ENCODE measurements at places on chromosomes 4 and X.

DNA sequence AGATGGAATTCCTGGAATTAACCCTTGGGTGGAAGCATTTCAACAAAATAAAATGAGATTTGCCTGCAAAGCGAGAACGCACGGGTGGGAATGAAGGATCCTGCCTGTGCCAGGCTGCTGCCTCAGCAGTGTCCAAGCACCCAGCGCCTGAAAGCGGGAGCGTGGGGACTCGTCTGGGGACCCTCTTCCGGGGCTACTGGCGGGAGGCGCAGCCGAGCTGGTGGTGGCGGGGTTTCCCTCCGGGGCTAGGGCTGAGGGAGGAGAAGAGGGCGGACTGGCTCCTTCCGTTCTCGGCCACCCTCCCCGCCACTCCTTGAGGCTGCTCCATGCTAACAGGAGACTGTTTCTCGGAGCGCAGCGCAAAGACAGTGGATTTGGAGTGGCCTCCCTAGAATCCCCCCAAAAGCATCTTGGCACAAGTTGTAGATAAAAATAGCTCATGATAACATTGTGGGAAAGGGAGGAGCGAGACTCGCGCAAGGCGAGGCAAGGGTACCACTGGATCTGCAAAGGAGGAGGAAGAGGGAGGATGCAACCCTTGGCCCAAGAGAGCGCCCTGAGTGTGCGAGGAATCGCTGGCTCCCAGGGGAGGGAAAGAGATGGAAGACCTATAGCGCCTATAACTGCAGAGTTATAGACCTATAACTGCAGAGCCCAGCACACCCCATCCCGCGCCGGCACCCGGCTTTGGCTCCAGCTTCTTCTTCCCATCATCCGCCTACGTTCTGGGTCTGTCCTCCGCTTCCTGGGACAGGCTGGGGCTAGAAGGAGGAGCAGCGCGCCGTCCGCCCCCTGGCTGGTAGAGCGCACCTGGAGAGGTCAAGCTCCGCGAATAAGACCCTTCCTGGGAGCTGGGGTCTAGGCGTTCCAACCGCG is 1.3 kb downstream of the HS3ST1 start:
- no peak for DNase-seq

DNA sequence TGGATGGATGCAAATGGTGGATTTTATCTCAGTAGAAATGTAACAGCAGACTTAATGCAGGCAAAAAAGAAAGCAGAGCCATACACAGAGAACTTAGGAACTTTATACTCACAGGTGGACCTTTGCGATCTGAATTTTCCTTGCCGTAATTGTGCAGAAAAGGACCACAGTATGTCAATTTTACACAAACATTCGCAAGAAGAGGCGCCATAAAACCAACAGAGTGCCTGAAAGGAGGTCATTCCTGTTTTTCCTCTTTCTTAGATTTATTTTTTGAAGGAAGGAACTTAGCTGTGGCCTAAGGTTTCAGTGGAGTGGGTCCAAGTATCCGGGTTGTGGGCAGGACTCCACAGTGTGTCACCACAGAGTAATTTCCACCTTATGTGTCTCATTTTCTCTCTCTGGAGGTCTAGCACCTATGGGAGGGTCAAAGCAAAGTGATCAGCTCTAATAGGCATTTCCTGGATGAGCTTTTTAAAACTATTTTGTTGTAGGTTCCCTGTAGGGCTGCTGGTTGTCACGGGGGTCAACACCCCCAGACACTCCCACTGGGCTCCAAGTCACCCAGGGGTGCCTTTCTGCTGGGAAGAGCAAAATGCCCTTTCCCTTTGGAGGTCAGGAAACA is 24.7 kb upstream of the PBDC1 start:
- no peak for DNase-seq

GRCh38 chr4:125590158-125590557 is 275.4 kb downstream of the FAT4 start:
- no peak for DNase-seq

DNA sequence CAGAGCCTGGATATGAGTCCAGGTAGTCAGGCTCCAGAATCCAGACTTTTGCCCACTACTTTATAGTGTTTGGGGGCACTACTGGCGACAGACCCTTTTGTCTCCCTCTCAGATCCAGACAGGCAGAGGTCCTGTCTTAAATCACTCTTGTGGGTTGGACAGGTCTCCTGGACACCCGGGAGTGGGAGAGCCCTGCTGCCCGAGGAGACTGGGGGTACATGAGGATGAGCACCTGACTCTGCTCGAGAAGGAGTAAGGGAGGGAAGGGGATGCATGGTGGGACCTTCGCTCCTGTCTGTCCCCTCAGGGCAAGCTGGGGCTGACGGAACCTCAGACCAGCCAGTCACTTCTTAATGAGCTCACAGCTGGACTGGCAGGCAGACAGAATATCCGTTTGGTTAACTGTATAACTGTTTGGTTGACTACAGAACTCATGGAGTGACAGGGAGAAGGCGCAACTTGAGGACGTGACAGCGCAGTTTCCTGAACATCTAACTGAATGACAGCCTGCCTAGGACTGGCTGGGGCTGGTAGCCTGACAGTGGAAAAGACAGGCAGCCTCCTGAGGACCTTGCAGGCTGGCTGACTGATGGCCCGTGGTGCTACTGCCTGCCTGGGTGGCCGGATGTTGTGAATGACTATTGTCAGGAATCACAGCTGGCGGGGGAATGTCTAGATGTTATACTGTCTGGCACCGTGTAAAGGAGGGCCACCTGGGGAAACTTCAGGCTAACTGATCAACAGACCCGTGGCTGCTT is 1.6 kb upstream of the SUV39H1 start:
- no peak for DNase-seq

DNA sequence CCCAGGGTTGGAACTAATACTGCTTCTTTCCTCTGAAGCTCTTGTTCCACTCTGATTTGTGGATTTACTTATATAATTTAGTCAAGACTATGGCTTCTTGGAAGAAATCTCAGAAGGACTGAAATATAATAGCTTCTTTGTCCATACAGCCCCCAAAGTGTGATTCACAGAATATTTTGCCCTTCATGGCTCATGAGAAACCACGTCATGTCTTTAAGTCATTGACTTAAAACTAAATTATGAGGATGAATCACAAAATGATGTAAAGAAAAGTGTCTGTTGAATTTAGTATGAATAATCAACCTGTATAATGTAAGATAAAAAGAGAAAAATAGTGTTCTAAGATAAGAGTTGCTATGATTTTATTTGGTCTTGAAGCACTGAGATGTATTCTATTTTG is 43.3 kb upstream of the AGA start:
- DNase-seq: no peak

DNA sequence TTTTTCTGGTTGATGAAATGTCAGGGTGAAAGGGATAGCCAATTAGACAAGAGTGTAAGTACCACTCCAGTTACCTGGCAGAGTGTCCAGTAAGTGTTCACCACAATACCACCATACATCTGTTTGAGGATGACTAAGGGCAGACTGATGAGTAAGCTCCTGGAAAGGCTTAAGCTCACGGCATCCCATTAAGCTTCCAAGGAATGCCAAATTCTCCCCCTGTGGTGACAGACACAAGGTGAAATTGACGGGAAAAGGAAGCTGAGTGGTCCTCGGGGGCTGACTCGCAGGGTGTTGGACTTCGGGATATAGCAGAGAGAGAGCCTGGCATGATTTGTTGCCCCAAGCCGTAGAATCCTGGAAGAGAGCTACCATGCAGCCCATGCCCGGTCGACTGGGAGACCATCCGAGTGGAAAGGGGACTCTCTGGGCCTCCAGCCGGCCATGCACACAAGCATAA is 7.6 kb upstream of the BST1 start:
- DNase-seq: no peak

- no peak for DNase-seq
These were observed 370.4 kb downstream of the INPP4B start for GRCh38 chr4:142475663-142476062.

GRCh38 chr4:65337371-65337770 is 332.9 kb downstream of the EPHA5 start:
- DNase-seq: no peak

DNA sequence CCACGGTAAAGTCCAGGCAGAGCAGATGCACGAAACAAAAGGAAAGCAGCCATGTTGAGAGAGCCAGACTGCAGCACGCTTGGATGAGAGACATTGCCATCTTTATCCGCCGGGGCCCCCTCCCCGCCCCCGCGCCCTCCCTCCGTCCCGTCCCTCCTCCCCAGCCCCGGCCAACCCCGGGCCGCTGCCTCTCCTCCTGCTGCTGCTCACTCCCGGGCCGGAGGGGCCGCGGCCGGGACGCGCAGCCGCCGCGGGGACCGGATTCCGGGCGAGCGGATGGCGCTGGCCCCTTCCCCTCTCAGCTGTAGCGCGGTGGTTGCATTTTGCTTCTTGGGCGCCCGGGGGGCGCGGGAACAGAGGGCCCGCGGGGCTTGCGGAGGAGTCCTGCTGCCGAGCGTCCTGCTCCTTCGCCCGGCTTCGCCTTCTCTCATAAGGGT is 542 bp downstream of the RNF150 start:
- DNase-seq: no peak

GRCh38 chrX:123425904-123426303 is 241.8 kb downstream of the GRIA3 start:
- no peak for DNase-seq

DNA sequence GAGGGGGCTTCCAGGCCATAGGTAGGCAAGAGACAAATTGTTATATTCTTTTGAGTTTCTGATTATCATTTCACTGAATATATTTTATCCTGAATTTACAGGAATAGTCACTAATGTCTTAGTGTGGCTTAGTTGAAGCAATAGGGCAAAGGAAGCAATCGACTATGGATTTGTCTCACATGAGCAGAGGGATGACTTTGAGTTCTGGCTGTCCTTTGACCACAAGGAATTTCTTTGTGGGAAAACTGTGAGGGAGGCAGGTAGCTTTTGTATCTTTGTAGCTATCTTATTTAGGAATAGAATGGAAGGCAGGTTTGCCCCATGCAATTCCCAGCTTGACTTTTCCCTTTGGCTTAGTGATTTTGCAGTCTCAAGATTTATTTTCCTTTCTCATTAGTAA is 207.3 kb upstream of the ANXA10 start:
- no peak for DNase-seq

- DNase-seq: no peak
These were observed 233.9 kb downstream of the RPA4 start for GRCh38 chrX:97117572-97117971.

GRCh38 chr4:128686810-128687209 is 122.7 kb upstream of the JADE1 start:
- DNase-seq: no peak

GRCh38 chrX:118038614-118039365 is 77.8 kb downstream of the KLHL13 start:
- DNase-seq: no peak

GRCh38 chr4:153209410-153209809 is 5.2 kb downstream of the TRIM2 start:
- DNase-seq: no peak

- DNase-seq: no peak
These were observed 159.6 kb downstream of the TET2 start for GRCh38 chr4:105306158-105306781.

- no peak for DNase-seq
These were observed 274.3 kb upstream of the IL1RAPL1 start for GRCh38 chrX:28312965-28313364.

GRCh38 chrX:57453901-57454300 is 137.9 kb upstream of the ZXDB start:
- DNase-seq: no peak

DNA sequence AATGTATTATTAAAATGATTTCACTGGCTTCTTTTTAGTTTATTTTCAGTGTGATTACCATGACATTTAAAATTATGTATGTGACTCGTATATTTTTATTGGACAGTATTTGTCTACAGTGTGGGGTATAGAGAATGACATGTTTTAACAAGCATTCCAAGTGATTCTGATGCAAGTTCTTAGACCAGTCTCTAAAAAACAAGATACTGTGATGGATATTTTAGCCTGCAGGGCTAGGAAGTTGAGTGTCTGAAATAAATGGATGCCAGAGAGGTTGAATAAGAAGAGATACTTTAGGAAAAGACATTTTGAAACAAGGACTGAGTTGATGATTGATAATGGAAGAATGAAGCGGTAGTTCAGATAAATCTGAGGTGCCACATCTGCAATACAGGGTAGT is 3.5 kb upstream of the MAD2L1 start:
- no peak for DNase-seq

DNA sequence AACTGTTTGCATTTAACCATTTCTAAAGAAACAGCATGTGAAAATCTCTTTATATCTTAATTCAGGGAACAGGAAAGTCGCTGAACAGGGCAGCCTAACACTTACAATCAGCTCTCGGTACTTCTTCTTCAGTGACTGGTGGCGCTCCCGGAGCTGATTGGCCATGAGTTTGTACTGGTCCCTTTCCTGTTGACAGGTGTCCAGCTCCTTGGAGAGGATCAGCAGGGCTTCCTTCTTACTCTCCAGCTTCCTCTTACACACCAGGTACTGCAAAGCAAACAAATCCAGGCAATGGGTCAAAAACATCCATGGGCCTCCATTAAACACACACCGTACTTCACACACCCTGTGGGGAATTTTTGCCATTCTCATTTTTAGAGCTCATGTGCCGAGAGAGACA is 36.4 kb downstream of the CCDC149 start:
- DNase-seq: no peak

DNA sequence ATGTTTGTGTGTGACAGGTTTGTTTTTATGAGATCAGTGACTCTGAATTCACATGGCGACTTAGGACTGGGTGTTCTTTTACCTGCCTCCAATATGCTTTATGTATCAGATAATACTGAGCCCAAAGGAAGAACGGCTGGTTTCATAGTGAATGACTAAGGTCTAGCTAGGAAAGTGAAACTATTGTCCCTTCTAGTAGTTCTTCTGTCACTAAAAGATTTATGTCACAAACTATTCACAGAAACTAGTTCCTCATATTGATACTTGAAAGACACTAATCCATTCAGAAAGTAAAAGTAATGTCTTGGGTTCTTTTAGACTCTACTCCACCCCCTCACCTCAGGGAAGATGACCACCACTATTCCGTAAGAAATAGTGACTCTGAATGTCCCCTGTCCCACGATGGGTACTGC is 81.7 kb downstream of the EGF start:
- DNase-seq: no peak

- no peak for DNase-seq
These were observed 349.9 kb upstream of the KLF3 start for GRCh38 chr4:38313999-38314561.

GRCh38 chr4:102764901-102765300 is 4.1 kb upstream of the MANBA start:
- DNase-seq: no peak

GRCh38 chr4:107793996-107794395 is 30.7 kb upstream of the SGMS2 start:
- DNase-seq: no peak

- no peak for DNase-seq
These were observed 55.7 kb downstream of the HTT start for GRCh38 chr4:3130201-3130600.

Data from CD8-positive, alpha-beta memory T cell (primary cell).